ENCODE measurements at places on chromosomes 1 and 21.

DNA sequence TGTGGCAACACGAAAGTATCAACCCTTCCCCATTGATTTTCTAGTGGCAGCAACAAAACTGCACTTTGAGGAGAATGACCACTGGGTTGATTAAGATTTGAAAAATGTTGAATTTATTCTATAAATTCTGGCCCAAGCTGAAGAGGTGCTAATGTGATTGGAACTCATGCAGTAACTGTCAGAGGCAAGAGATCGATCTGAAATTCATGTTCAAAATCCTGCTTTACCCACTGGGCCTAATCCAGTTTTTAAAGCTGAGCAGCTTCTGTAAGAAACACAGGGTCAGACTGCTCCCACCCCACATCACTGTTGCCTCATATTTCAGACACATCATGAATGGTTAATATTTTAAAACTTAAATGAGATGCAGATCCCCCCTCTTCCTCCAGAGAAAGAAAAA is 617.5 kb upstream of the BEND5 start:
- DNase-seq: no peak

DNA sequence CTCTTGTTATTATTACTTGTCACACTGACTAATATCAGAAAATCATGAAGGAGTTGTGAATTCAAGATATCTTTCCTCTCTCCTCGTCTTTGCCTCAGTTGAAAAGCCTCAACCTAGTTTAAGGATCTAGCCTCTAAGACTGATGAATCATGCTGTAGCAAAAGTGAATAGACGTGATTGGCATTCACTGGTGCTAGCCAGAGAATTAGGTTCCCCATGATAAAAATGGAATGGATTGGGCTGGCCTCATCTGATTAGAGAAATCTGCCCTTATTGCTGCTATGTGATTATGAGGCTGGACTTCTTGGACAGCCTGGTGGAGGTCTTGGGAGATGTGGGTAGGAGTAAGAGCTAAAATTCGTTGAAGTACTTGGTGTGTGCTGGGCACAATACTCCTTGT is 208.2 kb downstream of the BACH1 start:
- no peak for DNase-seq

GRCh38 chr1:219247441-219247840 is 73.8 kb downstream of the LYPLAL1 start:
- no peak for DNase-seq

GRCh38 chr1:38908821-38909220 is 27.4 kb upstream of the GJA9 start:
- no peak for DNase-seq

DNA sequence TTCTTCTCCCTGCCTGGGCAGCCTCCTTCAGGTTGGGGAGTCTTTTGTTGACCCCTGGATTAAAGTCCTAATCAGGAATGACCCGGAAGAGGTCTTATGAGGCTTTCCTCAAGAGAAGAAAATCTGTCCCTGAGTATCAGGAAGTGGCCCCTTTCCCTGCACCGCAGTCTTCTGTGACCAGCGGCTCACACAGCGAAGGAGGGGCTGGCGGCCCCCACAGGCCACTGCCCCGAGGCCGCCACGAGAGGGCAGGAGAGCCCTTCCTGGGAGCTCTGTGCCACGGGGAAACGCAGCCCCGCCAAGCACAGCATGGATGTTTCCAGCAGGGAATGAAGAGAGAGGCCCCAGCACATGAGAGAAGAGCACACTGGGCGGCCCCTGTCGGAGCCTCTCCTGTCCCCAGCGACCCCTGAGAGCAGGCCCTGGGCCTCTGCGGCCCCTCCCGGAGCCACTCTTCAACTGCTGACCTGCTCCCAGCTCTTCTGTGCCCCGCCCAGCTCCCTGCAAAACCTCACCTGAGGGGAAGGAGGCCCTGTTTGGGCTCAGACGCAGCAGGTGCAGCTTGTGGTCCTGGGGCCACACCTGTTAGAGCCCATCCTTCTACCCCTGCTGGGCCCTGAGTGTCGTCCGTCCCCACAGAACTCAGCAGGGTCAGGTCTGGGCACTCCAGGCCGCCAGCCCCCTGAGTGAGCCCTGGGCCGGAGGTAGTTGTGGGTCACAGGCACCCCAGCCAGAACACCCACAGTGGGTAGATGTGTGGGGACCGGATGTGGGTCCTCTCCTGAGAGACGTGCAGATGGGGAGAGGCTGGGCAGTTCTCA is 4.9 kb upstream of the POFUT2 start:
- peak; percentile 65 for DNase-seq

- DNase-seq: no peak
Measured at GRCh38 chr1:162111572-162111971, 42.1 kb downstream of the NOS1AP start.

DNA sequence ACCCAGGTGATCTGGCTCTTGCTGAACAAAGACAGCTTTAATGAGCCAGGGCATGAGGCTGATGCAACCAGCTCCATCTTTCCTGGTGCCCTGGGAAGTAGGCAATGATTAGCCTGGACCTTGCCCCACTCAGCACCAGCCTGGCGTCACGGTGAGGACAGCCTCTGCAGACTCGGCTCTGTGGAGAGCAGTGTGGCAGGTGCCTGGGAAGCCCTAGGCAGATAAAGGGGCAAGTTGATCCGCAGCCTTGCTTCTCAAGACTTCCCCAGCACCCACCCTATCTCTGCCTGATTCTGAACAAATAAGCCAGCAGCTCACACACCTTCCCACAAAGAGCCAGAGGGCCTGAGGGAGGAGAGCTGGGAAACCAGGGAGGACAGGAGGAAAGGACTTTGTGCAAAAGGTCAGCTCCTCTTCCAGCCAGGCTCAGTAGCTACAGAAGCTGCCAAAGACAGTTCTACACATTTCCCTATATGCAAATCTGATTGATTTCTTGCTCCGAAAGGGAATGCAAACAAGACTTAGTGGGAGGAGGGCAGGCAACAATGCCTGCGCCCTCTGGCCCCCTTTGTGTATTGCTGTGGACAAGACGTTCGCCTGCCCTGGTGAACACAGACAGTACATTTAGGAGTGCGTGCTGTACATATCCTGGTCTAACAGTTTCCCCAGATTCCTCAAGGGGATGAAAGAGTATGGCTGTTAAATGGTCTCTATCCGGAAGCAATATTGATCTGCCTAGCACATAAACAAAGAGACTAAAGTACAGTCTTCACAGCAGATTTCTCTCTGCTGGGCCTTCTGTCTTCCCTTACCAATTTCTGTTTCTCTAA is 63.8 kb downstream of the BCAR3 start:
- no peak for DNase-seq
